ENCODE measurements at places on chromosomes 5 and 9.

DNA sequence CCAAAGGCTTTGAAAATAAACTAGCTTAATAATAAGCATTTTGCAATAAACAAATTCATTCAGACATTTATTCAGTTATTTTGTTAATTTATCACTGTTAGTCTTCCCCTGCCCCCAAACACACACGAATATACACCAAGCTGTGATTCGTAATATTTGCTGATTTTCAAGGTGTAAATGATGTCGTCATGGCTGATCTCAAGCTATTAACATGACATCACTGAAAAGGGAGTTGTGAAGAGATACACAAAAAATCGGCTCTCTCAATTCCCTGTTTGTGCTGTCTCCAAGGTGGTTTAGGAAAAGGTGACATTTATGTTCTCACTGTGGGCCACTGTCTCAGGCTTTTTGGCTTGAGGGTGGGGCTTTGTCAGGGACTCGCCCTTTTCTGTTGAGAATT lies 413.3 kb downstream of the CDH9 start:
- DNase-seq, result no peak

GRCh38 chr9:14693251-14693861 lies at the start of gene ZDHHC21:
Gene ZDHHC21, minus strand, starts transcription at chr9:14693432. Its CDS starts 19,092 bp downstream, at chr9:14674340.
- peak; percentile 42 for DNase-seq

DNA sequence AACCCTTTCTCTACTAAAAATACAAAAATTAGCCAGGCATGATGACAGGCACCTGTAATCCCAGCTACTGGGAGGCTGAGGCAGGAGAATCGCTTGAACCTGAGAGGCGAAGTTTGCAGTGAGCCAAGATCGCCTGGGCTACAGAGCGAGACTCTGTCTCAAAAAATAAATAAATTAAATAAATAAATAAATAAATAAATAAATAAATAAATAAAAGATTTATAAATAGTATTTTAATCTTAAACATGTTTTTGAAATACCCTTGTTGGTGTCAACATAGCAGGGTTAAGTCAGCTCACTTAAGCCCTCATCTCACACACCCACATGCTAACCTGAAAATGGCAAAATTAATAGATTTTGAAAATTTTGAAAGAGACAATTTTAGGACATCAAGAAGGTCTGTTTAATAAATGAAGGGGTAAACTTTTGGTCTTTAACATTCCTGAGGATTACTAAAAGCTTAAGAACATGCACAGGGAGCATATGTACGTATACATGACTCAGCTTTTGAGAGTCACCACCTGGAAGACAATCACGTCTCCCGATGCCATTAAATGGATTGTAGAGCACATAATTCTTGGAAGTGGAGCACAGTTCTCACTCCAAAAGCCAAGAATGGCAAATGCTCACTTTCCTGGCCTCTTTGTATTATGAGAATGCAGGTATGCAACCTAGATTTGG lies 202.5 kb downstream of the GDNF start:
- DNase-seq, result no peak

- no peak for DNase-seq
Measured at GRCh38 chr9:37798677-37799076, 1.9 kb upstream of the DCAF10 start.

DNA sequence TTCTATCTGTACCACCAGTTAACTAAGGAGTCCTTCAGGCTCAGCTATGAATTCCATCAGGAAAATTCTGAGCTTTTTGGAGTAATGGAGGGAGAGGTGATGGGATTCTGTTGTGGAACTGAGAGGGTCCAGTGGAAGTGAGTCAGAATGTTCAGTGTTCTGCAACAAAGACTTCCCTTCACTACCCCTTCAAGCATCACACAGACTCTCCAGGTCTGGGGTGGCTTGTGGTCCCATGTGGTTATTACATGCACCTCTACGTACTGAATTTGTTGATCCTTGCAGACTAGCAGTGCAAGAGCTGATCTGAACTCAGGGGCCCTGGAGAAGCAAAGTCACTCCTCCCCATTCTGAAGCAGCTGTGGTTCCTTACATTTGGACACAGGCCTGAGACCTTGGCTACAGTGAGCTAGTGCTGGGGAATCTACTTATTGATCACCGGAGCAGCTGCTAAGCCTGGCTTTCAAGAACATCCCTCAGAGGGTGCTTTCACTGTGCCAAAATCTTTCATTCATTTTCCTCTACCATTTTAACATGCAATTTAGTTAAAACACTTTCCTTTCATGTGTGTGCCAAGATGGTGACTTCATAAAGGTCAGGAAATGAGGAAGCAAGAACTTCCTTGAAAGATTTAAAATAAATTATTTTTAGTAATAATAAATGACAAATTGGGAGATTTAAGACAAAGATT lies 75.0 kb upstream of the TNC start:
- no peak for DNase-seq
